ENCODE measurements at places on chromosomes 4 and X.

GRCh38 chr4:173073939-173074500, 94.6 kb upstream of the GALNT7 start:
- DNase-seq: no peak

DNA sequence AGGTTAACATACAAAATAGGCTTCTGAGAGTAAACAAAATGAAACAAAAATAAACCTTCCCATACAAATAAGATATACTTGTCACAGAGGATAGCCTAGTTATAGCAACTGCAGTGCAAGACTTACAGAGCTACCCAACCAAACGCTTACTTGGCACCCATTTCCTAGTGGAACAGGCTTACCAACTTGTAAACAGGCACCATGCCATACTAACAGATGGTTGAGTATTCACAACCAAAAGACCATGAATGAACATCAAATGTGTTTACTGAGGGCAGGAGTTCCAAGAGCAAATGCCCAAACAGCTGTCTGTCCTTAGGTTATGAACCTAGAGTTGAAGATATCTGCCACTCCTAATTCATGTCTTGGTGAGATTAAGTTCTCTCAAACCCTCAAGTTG, 2629.2 kb downstream of the PCDH7 start:
- no peak for DNase-seq

- no peak for DNase-seq
Observed at GRCh38 chrX:22699581-22700091, 300.1 kb upstream of the DDX53 start.

DNA sequence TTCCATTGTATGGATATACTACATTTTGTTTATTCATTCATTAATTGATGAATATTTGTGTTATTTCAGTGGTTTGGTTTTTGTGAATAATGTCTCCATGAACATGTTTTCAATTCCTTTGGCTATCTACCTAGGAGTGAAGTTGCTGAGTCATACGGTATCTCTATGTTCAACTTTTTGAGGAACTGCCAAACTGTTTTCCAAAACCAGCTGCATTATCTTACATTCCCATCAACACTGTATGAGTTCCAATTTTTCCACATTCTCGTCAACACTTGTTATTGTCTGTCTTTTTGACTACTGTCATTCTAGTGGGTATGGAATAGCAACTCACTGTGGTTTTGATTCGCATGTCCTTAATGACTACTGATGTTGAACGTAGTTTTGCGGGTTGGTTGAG, 388.6 kb upstream of the MAGEB2 start:
- DNase-seq: no peak

- DNase-seq: no peak
Observed at GRCh38 chr4:127809173-127809800, 27.2 kb downstream of the HSPA4L start.

GRCh38 chrX:20412871-20413486, 146.3 kb upstream of the RPS6KA3 start:
- peak; percentile 49 for DNase-seq

GRCh38 chrX:3501833-3502535, 155.5 kb upstream of the MXRA5 start:
- DNase-seq: no peak

- peak; percentile 36 for DNase-seq
Observed at GRCh38 chr4:1043651-1044468, 32.4 kb downstream of the FGFRL1 start.

DNA sequence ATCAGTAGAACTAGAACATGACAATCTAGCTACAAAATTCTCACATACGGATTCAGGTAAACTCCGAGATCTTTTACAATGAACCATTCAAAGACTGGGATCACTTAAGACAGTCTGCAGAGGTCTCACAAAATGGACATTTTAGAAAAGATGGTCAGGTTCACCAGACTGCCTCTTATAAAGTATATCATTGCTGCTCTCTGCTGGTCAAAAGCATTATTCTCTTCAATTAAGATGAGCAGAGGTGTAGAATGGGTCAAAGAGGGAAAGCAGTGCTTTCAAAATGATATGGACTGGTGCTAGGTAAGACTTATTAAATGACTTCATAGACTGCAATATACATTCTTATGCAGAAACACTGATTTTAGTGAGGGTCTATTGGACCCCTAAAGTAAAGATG, 434.7 kb downstream of the PACRGL start:
- DNase-seq: no peak

GRCh38 chr4:41851621-41852020, 83.6 kb upstream of the TMEM33 start:
- DNase-seq: no peak

- peak; percentile 59 for DNase-seq
Observed at GRCh38 chr4:87007528-87008446, 73.0 kb downstream of the AFF1 start.

- no peak for DNase-seq
Observed at GRCh38 chr4:136571315-136571714, 961.0 kb downstream of the PCDH18 start.

GRCh38 chr4:145404761-145405160, 76.9 kb upstream of the SMAD1 start:
- DNase-seq: no peak

DNA sequence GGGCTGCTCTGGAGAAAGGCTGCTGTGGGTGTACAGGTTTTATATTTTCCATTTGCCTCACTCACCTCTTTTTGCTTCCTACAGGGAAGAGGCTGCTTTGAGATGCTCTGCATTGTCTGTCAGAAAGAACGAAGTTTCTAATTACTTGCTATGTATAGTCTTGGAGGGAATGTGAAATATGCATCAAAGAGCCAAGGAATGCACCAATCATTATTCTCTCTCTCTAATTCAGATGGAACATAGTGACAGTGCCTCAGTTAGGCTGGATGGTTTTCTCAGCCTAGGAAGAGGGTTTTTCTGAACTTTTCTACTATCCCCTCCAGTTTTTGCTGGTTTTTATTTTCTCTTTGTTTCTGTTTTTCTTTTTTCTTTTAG, 106.8 kb upstream of the SLC4A4 start:
- no peak for DNase-seq

DNA sequence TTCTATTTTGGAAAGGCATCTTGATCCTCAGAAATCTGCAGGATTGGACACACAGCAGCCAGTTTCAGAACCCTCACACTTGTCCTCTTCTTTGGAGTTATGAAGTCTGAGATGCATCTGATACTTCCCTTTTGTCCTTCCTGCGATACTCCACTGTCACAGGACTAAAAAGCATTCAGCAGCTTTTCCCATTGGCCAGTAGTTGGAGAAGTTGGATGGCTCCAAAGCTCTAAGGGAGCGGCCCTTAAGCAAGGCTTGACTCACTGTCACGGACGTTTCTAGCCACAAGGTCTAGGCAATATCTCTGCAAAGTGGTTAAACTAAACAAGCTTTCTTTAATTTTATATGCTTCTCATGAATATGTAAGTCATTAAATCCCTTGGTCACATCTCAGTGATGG, 417.0 kb downstream of the AFF2 start:
- DNase-seq: no peak

DNA sequence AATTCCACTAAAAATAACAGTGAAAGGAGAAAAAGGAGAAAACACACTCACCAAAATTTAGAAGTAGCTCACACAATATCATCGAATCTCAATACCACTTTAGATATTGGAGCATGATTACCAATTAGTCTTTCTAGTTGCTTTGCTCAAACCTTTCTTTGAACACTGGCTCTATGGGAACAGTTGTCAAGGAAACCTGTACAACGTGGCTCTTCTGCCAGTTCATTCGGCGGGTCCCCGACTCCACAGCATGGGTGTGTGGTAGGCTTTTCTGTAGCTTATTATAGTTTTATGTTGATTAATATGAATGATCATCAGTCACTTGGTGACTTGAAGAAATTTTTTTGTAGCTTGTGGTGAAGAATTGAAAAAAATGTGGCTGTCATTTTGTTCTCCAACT, 50.2 kb upstream of the TMEM150C start:
- no peak for DNase-seq

DNA sequence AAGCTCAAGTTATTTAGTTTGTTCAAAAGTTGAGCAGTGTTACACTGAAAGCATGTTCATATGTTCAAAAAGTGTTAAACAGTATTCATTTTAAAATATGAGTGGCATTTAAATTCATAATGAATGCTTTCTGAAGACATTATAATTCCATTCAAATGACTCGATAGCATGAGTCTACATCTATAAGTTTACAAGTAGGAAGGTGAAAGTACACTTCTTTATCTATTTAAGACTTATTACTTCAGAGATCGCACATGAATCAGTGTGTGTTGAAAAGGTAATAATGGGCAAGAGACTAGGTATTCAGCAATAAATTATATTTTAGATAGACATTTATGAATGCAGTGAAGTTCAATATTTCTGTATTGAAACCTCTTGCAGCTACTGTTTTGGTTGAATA, 456.1 kb downstream of the GRXCR1 start:
- no peak for DNase-seq

- no peak for DNase-seq
Observed at GRCh38 chrX:11998944-11999343, 139.3 kb upstream of the FRMPD4 start.
